Activated naive CD4-positive, alpha-beta T cell (primary cell): ENCODE measurements at places on chromosomes 11 and 22.

- DNase-seq, result no peak
Observed at GRCh38 chr11:117335399-117335798, 7.7 kb downstream of the CEP164 start.

DNA sequence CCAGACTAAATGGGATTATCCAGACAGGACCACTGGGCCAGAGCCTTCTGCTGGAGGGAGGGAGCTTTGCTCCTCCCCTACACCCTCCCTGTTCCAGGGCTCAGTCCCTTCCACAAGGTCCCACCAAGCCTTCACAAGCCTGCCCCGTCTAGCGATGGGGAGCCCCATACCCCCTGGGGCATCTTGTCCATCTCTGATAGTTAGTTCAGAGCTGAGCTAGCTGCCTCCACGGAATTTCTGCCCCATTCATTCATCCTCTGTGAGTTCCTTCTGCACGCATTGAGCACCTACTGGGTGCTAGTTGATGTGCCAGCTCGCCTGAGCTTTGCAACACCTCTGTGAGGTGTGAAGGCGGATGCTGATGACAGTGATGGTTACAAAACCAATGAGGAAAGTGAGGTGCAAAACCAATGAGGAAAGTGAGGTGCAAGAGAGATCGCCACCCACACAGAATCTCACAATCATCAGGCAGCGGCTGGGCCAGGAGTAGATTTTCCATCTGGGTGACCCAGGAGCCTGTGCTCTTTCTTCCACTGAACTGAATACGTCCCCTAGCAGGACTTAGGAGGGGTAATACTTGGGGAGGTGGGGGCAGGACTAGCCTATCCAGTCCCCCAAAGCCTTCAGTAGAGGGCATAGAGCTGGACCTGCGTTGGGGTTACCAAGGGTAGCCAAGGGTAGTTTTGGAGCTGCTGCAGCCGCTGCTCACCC, 21.5 kb upstream of the CBX7 start:
- no peak for DNase-seq

DNA sequence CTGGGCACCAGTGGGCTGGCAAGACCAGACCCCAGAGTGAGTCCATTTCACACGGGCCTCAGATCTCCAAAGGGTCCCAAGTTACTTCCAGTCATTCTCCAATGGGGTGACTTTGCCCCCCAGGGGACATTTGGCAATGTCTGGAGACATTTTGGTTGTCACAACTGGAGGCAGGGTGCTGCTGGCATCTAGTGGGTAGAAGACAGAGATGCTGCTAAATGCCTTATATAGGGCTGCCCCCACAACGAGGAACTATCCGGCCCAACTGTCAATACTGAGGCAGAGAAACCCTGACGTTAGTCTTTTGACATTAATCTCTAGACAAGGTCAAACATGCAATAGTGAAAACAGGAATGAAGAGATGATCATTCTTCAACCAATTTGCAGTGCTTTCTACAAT, 6.4 kb downstream of the RTN4RL2 start:
- DNase-seq, result no peak

- no peak for DNase-seq
Observed at GRCh38 chr11:67288198-67288451, 978 bp upstream of the ANKRD13D start.

DNA sequence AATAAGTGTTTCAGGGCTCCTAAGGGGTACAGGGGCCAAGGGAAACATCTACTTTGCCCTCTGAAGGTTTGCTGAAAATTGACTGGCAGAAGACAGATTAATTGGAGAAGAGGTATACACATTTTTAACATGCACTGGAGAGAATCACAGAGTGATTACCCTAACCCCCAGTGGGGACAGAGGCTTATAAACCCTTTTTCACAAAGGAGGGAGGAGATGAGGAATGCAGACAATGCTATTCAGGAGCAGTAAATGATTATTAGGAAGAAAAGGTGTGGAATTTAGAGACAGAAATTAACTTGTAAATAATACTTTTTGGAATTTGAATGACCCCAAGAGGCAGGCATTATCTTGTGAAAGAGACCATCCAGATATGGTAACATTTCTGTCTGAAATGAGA, 582.4 kb upstream of the B3GAT1 start:
- no peak for DNase-seq

GRCh38 chr22:26952004-26952403, 294.6 kb downstream of the MIAT start:
- DNase-seq, result no peak

- no peak for DNase-seq
Observed at GRCh38 chr22:49768951-49769690, 58.6 kb downstream of the BRD1 start.

DNA sequence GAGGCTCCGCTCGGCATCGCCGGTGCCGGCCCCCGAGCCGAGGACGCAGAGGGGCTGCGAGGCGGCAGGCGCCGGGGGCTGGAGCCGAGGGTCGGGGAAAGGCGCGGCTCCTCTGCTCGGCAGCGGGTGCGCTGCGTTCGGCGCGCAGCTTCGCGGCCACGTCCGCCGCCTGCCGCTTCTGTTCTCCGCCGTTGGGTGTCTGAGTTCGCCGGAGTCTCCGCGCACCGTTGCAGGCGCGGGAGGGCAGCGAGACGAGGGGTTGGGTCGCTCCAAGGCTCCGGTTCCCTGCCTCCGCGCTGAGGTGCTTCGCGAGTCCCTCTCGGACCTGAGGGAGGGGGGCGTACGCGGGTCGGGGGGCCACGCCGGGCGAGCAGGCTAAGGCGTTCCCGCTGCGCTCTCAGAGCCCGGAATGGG, 347 bp downstream of the MN1 start:
- no peak for DNase-seq

DNA sequence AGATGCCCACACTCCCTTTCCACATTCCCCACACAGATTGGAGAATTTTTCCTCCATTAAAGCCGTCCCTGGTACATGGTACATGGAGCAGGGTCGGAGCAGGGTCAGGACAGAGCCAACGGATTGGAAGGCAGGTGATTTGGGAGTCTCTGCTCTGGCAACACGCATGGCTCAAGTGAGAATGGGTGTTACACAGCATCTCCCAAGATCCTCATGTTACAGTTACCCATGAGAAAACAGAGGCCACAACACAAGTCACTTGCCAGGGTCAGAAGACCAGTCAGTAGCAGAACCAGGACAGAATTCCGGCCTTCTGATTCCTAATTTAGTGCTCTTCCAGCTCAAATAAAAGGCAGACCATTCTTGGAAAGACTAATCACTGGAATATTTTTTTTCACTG, 7.7 kb upstream of the F2 start:
- no peak for DNase-seq

DNA sequence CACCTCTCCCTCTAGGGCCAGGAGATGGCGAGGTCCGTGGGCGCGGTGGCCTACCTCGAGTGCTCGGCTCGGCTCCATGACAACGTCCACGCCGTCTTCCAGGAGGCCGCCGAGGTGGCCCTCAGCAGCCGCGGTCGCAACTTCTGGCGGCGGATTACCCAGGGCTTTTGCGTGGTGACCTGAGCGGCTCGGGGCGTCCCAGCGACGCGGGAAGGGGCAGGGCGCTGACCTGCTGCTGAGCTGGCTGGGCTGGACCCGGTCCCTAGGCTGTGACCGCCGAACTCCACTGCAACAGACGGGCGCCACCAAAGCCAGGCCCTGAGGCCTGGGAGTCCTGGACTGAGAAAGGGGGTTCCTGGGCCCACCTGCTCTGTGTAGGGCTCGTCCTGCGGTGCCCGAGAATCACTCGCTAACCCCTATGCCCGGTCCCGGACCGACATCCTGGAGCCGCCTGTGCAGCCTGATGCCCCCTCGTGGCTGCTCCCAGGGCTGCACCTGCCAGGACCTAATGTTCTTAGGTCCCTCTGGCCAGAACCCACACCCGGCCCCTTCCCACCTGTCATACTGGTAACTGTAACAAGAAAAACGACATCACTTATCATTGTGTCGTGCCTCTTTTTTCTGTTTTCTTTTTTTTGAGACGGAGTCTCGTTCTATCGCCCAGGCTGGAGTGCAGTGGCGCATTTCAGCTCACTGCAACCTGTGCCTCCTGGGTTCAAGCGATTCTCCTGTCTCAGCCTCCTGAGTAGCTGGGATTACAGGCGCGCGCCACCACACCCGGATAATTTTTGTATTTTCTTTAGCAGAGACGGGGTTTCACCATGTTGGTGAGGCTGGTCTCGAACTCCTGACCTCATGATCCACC, 15.0 kb downstream of the RHOD start:
- DNase-seq, result peak; percentile 36

DNA sequence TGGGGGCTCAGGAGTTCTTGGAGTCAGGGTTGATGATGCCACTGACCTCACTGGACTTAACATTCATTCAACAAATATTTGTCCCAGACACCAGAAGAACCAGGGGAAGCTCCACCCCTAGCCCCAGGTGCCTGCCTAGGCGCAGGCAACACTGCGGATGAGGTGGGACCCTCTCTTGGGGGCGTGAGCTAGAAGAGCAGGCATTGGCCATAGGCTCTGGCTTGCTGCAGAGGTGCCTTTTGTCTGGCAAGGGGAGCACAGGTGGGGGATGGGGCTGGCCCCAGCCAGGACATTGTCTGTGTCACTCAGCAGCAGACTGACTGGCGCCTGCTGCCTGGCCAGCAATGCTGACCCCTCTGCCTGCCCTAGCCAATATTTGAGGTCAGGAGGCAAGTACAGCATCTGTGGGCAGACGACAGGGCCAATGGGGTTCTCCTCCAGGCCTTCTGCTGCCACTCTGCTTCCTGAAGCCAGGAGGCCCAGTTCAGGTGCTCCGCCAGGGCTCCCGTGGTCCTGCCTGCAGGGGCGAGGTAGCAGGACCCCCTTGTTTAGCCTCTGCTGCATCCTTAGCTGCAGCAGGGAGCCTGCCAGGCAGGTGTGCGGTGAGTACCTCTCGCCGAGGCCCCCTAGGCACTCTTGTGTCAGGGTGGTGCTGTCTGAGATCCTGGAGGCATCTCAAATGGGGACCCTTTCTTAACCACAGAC, 4.0 kb downstream of the LINC01488 start:
- DNase-seq, result no peak

DNA sequence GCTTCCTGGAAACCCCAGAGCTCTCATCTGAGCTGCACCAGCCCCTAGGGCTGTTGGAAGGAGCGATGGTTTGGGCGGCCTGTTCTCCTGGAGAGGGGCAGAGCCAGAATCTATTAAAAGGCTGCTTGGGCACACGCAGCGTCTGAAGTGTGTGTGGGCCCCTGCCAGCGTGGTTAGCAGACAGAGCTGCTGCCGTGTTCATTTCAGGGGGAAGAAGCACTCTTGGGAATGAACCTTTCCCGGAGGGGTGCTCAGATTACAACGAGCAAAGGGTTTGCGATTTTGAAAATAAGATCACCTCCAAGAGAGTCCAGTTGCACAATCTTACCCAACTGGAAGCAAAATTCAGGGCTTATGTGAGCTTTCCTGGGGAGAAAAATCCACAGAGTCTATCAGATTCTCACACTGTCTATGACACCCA, 12.9 kb downstream of the ANO1 start:
- no peak for DNase-seq
